ENCODE measurements at places on chromosomes 7 and 10.

- DNase-seq: no peak
These were observed 41.5 kb upstream of the EBLN1 start for GRCh38 chr10:22259280-22259679.

- no peak for DNase-seq
These were observed 15.1 kb downstream of the TTYH3 start for GRCh38 chr7:2646680-2647571.

DNA sequence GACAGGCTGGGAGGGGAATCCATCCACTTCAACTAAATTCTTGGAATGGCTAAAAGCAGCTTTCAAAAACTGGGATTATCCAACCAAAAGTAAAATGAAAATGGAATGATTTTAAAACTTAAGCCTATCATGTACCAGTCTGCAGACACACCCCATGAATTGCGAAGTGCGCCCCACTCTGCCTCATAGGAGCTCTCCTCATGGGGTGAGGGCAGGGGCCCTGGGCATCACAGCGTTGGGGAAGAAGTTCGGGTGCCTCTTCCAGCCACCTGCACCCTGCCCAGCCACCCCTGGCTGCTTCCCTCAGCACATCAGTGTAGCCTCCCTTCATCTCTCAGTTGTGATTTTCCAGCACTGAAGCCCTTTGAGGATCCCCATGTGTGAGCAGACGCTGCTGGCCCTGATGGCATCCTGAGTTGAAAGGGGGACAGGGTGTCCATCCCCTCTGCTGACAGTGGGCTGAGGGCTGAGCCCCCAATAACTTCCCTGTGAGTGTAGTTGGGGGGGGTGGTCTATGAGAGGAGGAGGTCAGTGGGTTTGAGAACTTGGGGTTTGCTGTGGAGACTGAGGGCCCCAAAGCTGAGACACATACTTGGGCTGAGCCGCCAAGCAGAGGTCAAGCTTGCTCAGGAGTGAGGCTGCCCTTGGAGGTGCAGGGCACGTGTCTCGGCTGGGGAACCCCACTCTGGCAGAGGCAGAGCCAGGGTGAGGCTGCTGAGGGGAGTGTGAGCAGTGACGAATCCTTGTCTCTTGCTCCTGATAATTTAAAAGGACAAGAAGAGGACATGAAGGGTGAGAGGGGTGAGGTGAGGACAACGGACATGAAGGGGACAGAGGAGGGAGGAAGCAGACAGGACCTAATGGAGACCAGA lies 542.1 kb downstream of the TCERG1L start:
- DNase-seq: no peak

DNA sequence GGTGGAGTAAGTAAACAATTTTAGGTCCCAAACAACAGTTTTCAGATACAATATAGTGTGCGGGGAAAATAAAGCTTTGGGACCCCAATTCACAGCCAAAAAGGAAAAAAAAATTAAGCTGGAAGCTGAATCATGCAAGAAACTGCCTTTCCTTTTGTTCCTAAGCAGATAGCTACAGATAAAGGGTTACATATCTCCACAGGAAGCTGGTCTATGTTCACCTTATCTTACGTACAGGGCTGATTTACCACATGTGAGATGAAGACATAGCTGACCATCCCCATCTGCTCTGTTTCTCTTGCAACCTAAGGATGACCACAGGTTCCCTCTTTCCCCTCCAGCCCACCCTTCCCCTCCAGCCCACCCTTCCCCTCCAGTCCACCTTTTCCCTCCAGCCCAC lies 14.2 kb upstream of the PFKP start:
- no peak for DNase-seq

- DNase-seq: no peak
These were observed 5.3 kb downstream of the MCMBP start for GRCh38 chr10:119867317-119867716.

DNA sequence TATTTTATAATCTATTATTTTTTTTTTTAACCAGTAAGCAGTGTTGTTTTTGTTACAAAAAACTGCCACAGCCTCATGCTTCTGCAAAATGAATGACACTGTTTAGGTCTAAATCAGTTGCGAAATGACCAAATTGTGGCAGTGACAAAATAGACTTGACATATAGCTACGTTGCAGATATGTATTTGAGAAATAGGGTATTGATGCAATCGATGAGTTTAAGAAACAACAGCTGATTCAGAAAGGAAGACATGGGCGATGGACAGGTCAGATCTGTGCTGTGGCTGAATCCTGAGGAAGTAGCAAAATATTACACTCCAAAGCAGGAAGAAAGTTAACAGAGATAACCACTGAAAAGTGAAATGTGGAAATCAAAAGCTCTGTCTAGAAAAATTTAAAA lies 89.0 kb upstream of the STEAP4 start:
- no peak for DNase-seq

DNA sequence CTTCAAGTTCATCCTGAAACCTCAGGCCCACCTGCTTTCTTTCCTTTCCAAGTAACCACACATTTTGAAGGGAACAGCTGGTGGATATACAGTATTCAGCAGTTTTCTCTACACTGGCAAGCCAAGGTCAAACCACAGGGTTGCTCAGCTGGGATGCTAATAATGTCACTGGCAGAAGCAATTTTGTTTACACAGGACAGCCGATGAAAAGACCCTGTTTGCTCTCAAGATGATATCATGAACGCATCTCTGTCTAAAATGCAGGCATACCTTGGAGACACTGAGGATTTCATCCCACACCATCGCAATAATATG lies 186.2 kb downstream of the USP6NL start:
- no peak for DNase-seq

DNA sequence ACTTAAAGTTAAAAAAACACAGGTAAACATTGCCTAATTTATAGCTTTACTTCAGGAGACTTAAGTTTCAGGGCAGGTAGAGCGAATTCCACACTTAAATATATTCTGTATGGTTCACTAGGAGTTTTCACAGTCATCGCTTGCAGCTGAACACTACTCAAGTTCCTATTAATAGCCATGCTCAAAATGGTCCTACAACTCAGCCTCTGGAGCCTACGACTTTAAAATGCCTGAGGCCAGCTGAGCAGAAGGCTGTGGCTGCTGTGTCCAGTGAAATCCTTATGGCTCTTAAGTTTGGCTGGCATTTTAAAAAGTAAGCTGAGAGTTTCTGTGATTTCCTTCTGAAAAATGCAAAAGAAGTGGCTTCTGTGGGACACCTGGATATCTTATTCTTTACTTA lies 105.4 kb upstream of the GLI3 start:
- DNase-seq: no peak

DNA sequence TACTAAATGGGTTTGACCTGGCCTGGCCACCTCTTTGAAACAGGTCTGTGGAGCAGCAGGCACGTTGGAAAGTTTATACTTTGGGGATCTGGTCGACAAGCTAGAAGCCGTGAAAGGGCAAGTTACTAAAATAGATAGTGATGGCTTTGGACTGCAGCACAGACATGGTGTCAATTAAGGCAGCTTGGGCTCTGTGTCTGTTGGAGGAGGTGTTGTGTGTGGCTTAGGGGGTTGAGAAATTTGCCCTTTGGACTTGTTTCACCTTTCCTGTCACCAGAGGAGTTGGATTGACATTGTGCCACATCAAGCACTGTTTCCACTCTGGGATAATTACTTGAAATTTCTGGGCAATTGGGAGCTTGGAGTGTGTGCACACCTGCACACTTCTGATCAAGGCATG lies 251.8 kb upstream of the MKI67 start:
- no peak for DNase-seq
